ENCODE measurements at places on chromosomes 4 and X. TPM values are rescaled to one million over a fixed set of nuclear protein-coding genes. Genes with fewer than 3 reads are reported as not detected.

PCSK1N gene
- total RNA-seq = not detected

TLR8 gene
- not detected for total RNA-seq

EMD gene
- total RNA-seq = 20.7 TPM

SYNPO2 gene
- 1.2 TPM for total RNA-seq

ASB9 gene
- total RNA-seq = not detected

PDE6B gene
- not detected for total RNA-seq

TRIM75 gene
- total RNA-seq = not detected

PDCL2 gene
- not detected for total RNA-seq

GNRHR gene
- total RNA-seq = not detected

CRMP1 gene
- total RNA-seq = 0.40 TPM

MAD2L1 gene
- 37.2 TPM for total RNA-seq

CXCL11 gene
- total RNA-seq = not detected

- DNase-seq = no peak
Measured at GRCh38 chrX:48781705-48782104, 4.7 kb upstream of the GATA1 start.

DNA sequence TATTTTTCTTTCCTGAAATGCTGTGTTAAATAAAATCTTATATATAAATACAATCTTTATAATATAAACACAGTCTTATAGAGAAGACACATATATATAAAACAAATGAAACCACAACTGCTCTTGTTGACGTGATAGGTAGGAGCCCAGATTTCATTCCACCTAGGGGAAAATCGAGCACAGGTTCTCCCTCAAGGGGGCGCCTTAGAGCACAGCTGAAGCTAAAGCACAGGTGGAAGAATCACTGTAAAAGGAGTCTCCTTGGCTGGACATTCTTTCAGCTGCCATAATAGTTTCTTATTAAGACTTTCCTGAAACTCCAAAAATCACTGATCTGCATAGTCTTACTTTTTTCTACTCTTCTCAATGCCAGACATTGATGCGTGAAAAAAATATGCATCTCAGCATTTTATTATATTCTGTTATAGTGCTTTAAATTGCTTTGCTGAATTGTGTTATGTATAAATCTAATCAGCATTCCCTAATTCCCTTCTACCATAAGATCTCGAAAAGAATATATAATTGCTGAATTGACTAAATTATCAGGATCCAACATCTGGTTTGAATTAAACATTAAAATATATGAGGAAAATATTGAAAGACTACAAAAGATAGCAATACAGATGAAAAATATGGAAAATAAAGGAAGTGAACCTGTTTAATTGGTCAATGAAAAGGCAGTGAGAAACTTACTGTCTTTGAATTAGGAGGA is 25.5 kb upstream of the RXFP1 start:
- peak; percentile 85 for DNase-seq

- no peak for DNase-seq
Measured at GRCh38 chr4:72186714-72187113, 154.9 kb downstream of the NPFFR2 start.

- no peak for DNase-seq
Measured at GRCh38 chrX:16185725-16186136, 18.4 kb downstream of the MAGEB17 start.

GRCh38 chr4:57504797-57505530 is 394.8 kb upstream of the IGFBP7 start:
- no peak for DNase-seq

DNA sequence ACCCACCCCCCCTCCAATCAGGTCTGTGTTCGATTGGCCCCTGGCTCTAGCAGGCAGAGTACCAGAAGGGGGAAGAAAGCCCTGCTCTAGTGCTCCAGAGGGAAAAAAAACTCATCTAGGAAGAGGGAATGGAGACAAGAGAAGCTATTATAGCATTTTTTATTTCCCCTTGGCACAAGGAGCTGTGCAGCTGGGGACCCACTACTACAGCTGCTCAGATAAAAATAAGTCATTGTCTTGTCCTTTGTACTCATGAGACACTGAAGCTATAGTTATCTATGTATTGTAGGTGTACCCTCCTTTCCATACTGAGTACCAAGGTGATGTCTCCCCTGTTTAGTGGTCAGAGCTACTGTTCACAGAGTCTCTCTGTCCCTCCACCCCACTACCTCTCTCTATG is 14.3 kb downstream of the CCDC160 start:
- DNase-seq = no peak

DNA sequence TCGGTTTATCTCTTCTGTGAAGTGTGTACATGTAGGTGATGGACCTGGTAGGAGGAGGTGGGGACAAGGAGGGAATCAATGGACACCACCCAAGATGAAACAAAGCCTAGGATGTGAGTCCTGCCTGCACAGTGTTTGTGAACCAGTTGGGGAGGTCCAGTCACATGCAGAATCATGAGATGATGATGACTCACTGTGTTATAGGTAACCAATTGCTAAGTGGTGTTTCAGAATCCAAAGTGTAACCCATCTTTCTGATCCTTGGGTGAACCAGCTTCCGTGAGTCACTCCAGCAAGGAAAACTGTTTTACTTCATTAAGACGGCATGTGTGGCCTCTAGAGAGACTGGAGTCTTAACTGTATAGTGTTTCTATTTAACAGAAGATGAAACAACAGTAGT is 57.9 kb upstream of the HPF1 start:
- DNase-seq = no peak

- DNase-seq = peak; percentile 64
Measured at GRCh38 chrX:104137496-104137895, 19.3 kb downstream of the SLC25A53 start.

- no peak for DNase-seq
Measured at GRCh38 chrX:49644991-49645637, 46.3 kb downstream of the GAGE1 start.

DNA sequence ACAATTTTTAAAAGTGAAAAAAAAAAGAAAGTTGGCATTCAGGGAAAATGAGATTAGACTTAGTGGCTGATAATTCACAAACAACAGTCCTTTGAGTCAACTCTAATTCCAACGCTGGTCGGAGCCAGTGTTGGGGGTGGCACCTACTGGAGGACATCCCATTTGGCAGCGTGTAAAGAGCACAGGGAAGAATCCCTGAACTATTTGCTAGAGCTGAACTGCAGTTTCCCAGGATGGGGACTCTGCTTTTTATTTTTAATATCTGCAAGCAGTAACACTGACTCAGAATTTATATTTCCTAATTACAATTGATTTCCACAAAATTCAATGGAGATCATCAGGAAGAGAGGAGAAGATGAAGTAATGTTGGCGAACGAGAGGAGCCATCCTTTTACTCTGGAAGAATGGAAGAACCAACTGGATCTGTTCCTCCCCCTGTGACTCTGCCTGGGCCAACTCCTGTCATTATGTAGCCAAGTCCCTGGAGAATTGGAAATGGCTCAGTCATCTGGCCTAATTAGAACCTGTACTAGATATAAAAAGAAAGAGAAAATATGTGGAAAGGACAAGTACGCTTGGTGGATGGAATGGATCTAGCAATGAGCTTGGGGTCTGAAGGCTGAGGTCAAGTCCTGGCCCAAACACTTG is 76.7 kb downstream of the IRF2 start:
- DNase-seq = no peak

- DNase-seq = no peak
Measured at GRCh38 chr4:151389311-151389710, 19.7 kb upstream of the FHIP1A start.

DNA sequence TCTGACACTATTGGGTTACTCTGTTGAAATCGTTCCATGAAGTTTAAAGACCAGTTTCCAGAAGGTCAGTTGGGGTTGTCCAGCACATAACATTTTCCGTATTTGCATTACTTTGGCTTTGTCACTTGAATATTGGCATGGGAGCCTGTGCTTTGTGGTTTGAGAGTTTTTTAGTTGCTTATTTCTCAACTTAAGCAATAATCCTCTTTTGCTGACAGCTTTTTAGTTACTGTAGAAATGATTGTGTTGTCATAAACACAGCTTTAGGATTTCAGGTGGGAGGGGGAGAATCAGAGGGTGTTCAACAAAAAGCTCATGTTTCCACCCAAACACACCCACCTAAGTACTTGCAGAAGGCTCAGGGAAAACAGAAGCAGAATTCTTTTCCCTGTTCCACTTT is 210.7 kb upstream of the TLL1 start:
- DNase-seq = no peak

DNA sequence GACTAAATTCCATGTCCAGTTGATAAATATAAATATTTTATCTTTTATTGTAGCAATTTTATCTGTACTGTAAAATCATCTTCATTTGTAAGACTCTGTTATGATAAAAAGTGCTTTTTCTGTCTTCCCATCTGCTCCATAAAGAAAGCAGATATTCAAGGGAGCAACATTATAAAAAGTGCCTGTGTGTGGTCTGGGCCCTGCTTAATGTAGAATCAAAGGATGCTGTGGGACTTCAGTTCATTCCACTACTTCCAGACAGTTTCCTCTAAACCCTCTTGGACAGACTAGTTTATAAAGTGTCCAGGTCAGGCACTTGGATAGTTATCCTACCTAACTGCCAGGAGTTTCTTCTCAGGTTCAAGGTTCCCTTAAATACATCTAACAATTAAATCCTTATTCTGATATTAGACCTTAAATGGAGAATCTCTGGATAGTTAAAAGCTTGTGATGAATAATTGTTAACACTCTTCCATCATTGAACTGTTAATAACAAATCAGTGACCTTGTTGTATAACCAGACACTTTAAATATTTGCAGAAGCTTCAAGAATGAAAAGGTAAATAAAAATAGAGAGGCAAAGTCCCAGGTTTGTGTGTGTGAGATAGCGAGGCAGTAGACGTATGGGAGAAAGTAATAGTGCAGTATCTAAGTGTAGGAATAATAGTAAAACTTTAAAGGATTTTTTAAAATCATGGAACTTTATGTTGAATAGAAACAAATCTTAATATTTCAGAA is 237.5 kb upstream of the CTSO start:
- no peak for DNase-seq

DNA sequence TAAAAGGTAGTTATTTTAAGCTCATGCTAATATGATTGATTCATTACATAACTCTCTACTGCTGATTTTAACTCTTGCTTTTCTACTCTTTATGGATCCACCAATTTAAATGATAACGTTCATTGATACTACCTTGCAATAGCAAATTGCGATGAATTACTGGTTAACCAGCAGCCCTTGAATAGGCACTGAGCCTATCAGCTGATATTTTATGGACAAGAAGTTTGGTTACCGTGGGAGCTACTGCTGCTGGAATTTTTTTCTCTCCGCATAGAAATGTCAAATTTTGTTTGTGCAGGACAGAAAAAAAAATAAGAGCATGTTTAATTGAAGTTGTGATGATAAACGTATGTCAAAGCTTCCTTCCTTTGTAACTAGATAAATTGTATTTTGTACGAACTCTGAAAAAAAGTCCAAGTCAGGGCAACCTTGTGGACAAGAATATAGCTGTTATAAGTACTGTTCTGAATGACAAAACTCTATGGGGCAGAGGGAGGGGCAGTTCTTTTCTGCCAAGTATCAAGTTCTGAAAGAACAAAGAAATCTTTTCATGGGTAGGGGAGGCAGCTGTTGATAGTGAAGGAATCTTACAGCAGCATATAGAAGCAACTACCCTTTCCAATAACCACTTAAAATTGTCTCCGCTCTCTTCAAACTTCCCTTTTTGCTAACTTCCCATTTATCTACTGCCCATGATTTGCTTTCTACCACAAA is 434.9 kb upstream of the PABPC4L start:
- DNase-seq = no peak

DNA sequence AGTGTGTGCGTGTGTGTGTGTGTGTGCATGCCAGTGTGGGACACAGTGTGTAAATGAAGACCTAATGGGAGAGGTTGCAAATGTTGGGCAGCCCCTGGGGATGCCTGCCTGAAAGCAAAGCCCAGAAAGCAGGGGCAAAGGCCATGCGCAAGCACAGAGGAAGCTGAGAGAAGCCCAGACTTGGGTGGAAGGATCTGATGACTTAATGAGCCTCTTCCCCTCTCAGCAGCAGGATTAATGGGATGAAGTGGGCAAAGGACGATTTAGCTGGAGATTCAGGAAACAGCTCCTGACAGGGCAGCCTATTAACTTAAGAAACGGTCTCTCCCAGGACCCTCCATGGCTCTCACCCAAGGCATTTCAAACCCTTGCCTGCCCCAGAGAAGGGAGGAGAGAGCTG is 107.3 kb downstream of the EFNB1 start:
- DNase-seq = no peak

DNA sequence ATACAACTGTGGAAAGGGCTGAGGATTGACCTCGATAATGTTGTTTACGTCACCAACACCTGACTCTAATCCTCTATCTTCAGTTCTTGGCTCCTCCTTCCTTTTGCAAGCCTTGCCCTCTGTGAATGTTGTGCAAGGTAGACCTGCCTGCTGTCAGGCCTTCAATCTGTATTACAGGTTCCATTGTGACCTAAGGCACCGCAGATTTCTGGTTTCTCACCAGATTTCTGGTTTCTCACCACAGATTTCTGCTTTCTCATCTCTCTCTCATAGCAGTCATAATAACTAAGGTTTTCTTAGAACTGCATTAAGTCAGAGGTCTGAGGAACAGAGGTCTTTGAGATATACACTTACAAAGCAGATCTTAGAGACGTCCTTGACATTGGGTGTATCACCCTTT is 51.5 kb upstream of the ETNPPL start:
- DNase-seq = no peak

GRCh38 chrX:41963348-41963747 is 40.0 kb upstream of the CASK start:
- DNase-seq = no peak

GRCh38 chrX:119218198-119218597 is 17.9 kb upstream of the PGRMC1 start:
- peak; percentile 53 for DNase-seq

- DNase-seq = no peak
Measured at GRCh38 chr4:153745651-153746050, 14.2 kb downstream of the RNF175 start.

- no peak for DNase-seq
Measured at GRCh38 chr4:55020131-55020530, 105.3 kb downstream of the KDR start.

DNA sequence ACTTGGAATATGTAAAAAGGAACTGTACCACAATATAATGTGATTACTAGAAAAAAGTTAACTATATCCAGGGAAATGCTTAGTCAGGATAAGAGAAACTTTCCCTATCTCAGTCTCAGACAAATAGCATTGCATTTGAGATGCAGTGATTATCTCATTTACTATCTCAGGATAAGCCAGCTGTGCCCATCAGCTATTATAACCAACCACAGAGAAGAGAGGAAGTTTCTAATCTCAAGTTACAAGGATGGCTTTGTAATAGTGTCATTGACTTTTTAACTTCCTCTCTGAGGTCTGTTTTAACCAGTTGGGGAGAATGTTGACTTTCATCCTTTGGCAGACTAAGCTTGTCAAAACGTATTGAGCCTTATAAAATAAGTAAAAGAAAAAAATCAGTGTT is 56.5 kb downstream of the SNX25 start:
- peak; percentile 67 for DNase-seq

- no peak for DNase-seq
Measured at GRCh38 chrX:148755111-148755510, 254.7 kb downstream of the AFF2 start.

DNA sequence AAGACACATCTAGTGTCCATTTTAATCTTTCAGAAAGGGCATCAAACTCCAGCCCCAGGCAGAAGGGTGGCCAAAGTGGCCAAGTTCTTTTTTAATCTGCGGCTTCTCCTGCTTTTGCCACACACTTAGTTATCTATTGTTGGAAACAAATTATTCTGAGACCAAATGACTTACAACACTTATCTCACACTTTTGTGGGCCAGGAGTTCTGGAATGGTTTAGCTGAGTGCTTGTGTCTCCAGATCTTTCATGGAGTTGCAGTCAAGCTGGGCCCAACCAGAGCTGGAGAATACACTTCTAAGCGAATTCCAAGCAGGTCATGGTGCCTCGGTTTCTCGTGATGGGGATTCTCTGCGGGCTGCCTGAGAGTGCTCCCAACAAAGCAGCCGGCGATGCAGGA is 4.0 kb downstream of the TXK start:
- DNase-seq = no peak

Measured in Karpas-422 (cell line).